ENCODE measurements at places on chromosomes 7 and 10. TPM values are rescaled to one million over a fixed set of nuclear protein-coding genes. Genes with fewer than 3 reads are reported as not detected.

- H3K36me3 ChIP-seq: no peaks in the 10 kb centered on the region
- no peak overlapping the region for H3K27ac ChIP-seq
- H3K4me3 ChIP-seq: no peak overlapping the region
- DNase-seq: no peak
These were observed 226.4 kb downstream of the BUB3 start for GRCh38 chr10:123380491-123381085.

- no peaks in the 10 kb centered on the region for H3K36me3 ChIP-seq
- no peak overlapping the region for H3K27ac ChIP-seq
- no peaks in the 10 kb centered on the region for H3K27me3 ChIP-seq
- no peak overlapping the region for H3K4me3 ChIP-seq
- H3K4me1 ChIP-seq: peaks cover 17% of the 10 kb centered on the region
These were observed 25.0 kb downstream of the ZPBP start for GRCh38 chr7:50068026-50068425.

DNA sequence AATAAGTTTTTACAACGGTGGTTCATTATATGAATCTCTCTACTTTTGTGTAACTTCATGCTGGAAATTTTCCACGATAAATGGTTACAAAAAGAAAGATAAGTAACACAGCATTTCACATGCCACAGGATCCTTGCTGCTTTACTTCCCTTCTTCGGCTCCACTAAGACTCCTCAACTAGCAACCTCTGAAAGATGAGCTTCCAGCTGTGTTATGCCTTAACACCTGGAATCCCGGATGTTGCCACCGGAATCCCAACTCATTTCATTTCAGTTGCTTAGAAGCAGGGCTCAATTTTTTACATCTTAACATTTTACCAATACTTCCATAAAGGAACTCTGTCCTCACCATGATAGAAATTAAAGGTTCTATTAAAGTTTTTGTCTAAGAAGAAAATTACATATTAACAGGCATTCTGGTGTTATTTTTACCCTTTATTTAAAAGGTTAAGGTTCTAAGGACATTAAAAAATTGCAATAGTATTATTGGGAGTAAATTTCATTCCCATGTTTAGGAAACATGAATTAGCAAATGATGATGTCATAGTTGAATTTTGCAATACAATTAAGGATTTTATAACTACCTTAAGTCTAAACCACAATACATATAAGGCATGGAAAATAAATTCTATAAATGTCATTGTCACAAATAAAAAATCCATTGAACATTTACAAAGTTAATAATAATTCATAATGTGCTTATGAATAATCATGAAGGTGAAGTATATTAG lies 57.1 kb upstream of the IL6 start:
- peaks cover 57% of the 10 kb centered on the region for H3K4me1 ChIP-seq
- H3K27ac ChIP-seq: no peak overlapping the region
- H3K4me3 ChIP-seq: no peak overlapping the region
- no peak for DNase-seq

DNA sequence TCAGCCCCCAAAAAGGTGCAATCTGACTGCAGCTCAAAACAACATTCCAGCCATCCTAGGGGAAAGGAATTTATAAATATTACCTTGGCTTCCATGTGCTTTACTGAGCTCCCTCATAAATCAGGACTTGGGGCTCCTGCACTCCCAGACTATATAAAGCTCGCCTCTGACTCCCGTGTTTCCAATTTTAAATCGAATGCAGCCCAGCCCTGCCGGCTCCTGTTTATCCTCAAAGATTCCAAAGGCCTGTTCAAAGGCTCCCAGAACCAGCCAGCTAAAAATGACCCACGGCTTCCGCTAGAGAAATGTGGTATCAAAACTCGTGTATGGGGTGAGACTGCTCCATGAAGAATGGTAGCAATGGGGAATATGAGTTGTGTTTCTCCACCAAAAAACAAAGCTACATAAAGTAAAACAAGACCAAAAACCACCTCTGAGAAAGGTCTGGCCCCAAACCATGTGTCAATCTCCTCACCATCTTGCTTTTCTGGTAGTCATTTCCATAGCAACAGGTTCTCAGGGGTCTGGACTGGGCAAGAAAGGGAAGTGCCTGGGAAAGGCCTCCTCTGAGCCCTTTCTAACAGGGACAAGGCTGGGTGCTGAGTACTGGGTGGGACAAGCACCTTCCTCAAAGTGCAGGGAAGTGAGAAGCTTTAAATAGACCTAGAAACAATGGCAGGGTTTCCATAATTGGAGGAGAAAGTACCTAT lies 5.1 kb downstream of the CALML3 start:
- peak overlapping the region; percentile 78 for H3K27ac ChIP-seq
- H3K4me1 ChIP-seq: peaks cover 29% of the 10 kb centered on the region
- H3K27me3 ChIP-seq: no peaks in the 10 kb centered on the region

- H3K27ac ChIP-seq: no peak overlapping the region
- no peak overlapping the region for H3K4me3 ChIP-seq
- H3K36me3 ChIP-seq: no peaks in the 10 kb centered on the region
- DNase-seq: no peak
- no peaks in the 10 kb centered on the region for H3K27me3 ChIP-seq
- H3K4me1 ChIP-seq: no peaks in the 10 kb centered on the region
These were observed 50.1 kb upstream of the SRPK2 start for GRCh38 chr7:105438847-105439173.

Gene HOXA10
- 7.8 TPM for total RNA-seq

All from Caco-2 (cell line).